Kidney epithelial cell (primary cell): ENCODE measurements at places on chromosomes 3 and 15. TPM values are rescaled to one million over a fixed set of nuclear protein-coding genes. Genes with fewer than 3 reads are reported as not detected.

GRCh38 chr3:37223576-37223975 is 49.2 kb upstream of the LRRFIP2 start:
- no peak for DNase-seq

GRCh38 chr15:39494462-39494861 is 86.4 kb upstream of the THBS1 start:
- DNase-seq, result no peak

DNA sequence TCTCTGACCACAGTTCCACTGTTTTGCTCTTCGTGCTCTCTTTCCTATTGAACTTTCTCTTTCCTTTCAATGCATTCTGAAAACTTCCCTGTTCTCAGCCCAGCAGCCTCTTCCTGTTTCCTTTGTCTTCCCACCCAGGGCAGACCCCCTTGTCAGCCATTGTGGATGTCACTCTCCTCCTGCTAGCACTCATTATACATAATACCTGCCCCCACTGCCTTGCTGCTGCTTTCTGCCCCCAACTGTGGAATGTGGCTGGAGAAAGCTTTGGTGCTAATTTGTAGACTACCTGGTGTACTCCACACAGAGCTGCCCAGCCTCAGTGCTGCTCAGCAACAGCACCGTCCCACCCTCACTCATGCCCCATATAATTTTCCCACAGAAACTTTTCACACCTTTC is 80.2 kb downstream of the CHCHD6 start:
- no peak for DNase-seq

- no peak for DNase-seq
Observed at GRCh38 chr15:92098869-92099268, 245.4 kb downstream of the SLCO3A1 start.

DNA sequence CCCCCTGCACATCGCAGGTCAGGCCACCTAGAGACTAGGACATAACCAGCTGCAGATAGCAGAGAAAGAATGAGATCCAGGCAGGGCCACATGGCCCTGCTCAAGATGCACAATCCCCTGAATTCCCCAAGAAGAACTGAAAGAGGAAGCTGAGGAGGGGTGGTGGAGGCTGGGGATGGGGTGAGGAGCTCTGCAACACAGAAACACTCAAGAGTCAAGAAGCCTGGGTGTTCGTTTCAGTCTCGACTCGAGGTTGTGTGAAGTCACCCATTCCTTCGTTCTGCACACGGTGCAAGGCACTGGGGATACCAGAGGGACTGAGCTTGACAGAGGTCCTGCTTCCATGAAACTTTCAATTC is 62.0 kb downstream of the TLE3 start:
- no peak for DNase-seq

- DNase-seq, result no peak
Observed at GRCh38 chr3:111538681-111539083, 3.3 kb upstream of the CD96 start.

DNA sequence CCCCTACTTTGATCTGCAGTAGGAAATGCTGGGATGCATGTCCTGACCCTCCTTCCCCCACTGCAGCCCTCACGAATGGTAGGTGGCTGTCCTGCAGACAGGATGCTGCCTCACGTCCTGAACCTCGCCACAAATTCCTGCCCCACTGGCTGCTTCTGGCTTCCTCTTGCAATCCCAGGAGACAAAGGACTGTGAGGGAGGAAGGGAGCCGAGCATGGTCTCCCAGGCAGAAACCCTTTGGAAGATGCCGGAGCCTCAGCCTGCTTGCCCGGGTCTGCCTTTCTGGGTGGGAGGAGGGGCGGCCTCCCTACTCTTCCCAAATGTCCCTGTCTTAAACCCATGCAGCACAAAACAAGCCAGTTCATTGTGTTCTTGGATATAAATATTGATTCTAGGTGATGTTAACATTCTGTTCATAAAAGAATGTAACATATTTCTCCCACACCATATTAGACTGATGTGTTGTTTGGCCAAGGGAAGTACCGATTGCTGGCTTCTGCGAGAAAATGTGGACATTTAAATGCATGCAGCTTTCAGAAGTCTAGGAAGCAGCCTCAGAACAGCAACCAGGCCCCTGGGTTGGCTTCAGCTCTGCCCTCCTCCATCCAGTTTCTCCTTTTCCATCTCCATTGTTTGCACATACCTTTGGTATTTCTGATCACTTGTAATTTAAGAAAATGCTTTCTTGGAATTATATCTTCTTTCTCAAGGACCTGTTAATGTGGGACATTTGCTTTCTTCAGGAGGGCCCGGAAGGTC is 75.3 kb downstream of the HMG20A start:
- DNase-seq, result no peak

- no peak for DNase-seq
Observed at GRCh38 chr15:57328479-57328878, 47.8 kb upstream of the CGNL1 start.

GRCh38 chr3:77147836-77148578 is 108.1 kb downstream of the ROBO2 start:
- no peak for DNase-seq

GRCh38 chr3:197736010-197736490 is 654 bp downstream of the RUBCN start:
- DNase-seq, result no peak

GRCh38 chr15:32884146-32884545 is 166.3 kb downstream of the GREM1 start:
- no peak for DNase-seq

GRCh38 chr3:129855832-129856419 is 37.6 kb downstream of the TMCC1 start:
- no peak for DNase-seq

- DNase-seq, result no peak
Observed at GRCh38 chr15:63075015-63075983, 32.8 kb downstream of the TPM1 start.

DNA sequence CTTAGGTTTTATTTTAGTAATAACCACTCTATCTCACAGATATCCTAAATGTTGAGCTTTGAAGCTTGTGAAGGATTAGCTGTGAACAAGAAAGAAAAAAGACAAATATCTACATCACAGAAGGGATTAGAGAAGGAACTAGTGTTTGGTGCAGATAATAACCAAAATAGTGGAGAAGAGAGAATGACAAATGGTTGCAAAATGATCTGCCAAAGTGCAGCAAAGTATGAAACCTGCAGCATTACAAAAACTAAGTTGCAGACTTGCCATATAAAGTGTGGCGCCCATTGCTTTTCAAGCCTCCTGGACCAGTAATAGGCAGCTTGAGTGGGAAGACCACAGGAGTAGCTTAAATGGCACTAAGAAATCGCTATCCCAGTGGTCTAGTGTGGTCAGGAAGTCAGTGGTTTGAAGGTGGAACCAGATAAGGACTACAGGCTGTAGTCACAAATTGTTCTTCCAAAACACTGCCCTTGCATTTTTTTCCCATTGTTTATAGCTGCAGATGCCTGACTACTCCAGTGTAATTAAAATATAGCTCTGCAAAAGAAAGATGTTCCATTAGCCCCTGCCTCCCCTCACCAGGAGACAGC is 20.7 kb downstream of the TPM1 start:
- DNase-seq, result no peak

DNA sequence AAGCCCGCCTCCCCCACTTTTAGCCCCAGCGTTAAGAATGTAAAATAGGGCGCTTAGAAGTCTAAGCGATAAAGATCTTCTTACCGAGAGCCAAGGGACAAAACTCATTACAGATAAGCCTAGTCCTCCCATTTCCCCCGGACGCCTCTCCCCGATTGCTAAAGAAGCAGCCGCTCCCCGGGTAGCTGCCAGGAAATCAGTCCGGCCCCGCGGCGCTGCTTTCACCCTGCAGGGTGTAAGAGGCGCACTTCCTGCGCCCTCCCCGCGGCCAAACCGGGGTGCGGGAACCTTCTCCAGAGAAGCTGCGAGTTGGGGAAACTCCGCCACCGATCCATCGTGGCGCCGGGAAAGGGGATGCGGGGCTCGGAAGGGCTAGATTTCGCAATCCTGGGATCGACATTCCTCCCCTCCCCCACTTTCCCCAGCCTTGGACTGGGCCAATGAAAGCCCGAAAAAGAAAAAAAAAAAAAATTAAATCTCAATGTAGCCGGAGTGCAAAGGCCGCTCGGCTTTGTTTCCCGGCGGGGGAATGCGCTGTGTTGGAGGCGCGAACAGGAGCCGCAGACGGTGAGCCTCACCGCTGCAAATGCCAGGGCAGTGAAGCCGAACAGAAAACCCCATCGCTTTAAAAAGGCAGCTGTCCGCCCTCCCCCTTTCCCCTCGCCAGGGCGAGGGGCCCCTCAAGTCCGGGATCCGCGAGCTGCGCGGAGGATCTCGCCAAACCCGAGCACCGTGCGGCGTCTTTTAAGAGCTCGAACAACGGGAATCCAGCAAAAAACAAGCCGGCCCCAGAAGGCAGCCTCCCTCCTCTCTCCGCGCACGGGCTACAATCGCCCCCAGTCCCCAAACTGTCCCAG is 626 bp upstream of the PTPRG start:
- DNase-seq, result peak; percentile 54

DNA sequence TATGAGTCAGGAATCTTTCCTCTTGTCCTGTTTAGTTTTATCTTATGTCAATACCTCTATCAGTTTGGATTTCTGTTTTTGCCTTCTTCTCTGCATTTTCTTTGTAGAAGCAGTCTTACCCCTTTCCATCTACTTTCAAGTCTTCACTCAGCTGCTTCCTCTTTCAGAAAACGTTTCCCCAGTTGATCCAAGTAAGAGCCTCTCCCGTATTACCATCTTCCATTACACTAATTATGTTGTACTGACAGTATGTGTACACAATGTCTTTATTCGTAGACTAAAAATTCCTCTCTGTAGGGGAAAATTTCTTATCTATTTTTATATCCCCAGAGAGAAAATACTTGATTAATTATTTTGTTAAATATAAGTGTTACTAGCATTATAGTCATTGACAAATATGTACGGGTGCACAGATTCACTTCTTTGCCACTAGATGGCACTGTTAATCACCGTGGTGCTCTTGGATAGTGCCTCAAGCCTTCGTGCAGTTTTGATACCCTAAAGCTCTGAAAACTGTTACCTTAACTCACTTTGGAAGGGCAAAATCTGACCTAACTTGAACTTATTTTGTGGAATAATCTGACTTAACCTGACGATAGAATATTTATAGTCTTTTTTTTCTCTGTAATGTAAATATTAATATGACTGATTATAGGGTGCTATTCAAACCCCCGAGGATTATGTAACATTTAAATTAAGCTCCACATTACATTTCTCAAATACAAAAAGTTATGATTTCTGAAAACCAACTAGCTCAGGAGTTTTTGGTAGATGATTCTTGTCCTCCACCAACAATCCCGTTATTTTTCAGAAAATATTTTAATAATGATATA is 74.2 kb upstream of the POU1F1 start:
- no peak for DNase-seq

- no peak for DNase-seq
Observed at GRCh38 chr3:188041895-188042294, 112.1 kb upstream of the LPP start.

GRCh38 chr3:134250717-134251220 is at the start of gene RYK:
Gene RYK (minus strand): TSS chr3:134250859. CDS start chr3:134250654, 205 bp downstream.
- no peak for DNase-seq

GRCh38 chr3:170424879-170425278 is 6.2 kb downstream of the CLDN11 start:
- no peak for DNase-seq

- DNase-seq, result no peak
Observed at GRCh38 chr3:53763353-53763752, 82.9 kb downstream of the CHDH start.

DNA sequence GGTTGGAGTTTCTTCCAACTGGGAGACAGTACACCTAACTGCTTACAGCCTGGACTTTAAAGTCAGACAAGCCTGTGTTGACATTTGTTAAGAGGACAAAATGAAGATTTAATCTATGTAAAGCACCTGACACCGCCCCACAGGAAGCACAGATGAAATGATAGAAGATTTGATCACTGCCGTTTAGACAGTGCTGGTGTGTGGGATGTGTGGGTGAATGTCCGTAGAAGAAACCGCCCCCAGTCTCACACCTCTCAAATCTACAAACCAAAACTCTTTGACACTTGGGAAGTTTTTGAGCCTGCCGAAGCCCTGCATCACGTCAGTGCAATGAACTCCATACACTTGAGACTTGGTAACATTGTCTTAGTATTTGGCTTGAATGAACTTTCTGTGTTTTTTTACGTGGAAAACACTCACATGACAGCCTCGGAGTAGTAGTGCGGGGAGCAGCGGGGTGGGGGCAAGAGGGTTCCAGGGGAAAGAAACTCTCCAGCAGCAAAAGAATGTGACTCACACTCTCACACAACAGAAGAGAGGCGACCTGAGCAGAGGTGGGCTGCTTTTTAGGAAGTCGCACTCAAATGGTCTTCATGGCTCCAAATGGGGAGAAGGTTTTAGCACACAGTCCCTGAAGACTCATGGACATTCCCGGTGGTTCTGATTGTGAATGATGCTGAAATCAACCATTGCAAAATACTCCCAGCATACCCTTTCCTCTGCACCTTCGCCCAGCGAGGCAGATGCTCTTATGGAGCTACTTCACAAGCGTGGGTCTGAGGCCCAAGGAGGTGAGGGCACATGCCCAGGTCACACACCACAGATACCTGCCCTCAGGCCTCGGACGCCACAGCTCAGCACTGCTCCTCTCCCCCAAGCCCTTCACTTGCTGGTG is 79.2 kb downstream of the SRGAP3 start:
- DNase-seq, result no peak

GRCh38 chr3:71423151-71423906 is 160.2 kb downstream of the FOXP1 start:
- DNase-seq, result no peak

GRCh38 chr3:149234671-149235245 is 13.1 kb upstream of the CP start:
- DNase-seq, result no peak

DNA sequence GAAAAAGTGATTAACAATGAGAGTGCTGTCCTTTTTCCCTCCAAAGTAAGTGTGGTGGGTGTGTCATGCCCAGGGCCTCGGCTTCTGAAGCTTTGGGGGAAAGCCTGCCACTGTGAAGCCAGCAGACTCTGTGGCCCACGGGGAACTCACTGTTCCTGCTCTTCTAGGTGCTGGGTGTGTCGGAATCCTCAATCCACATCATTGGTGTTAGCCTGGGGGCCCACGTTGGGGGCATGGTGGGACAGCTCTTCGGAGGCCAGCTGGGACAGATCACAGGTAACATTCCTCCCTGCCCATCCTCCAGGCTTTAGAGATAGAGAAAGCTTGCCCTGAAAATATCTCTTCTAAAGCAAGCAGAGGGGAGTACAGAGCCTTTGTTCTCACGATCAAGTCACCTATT is 11.6 kb downstream of the PLA1A start:
- no peak for DNase-seq

GRCh38 chr3:59608356-59608755 is 558.5 kb upstream of the CFAP20DC start:
- DNase-seq, result no peak

GRCh38 chr3:98954791-98955604 is 53.5 kb upstream of the DCBLD2 start:
- DNase-seq, result no peak

The SPTBN5 gene
- 0.14 and 0.17 TPM in 2 replicates for total RNA-seq

The GRIP2 gene
- not detected in 2 replicates for total RNA-seq

The PPARG gene
- total RNA-seq, result 14.7 and 16.3 TPM in 2 replicates

The HHATL gene
- not detected in 2 replicates for total RNA-seq

The CHRD gene
- total RNA-seq, result under 0.01 and 1.0 TPM in 2 replicates

The TRIM69 gene
- total RNA-seq, result 9.6 and 12.3 TPM in 2 replicates

The AP4E1 gene
- 11.0 and 11.3 TPM in 2 replicates for total RNA-seq

The CIB1 gene
- 33.6 and 38.1 TPM in 2 replicates for total RNA-seq

The SNX22 gene
- total RNA-seq, result 0.14 and 1.0 TPM in 2 replicates

The SERPINI2 gene
- not detected in 2 replicates for total RNA-seq

The C3orf49 gene
- total RNA-seq, result not detected in 2 replicates

The SCN11A gene
- total RNA-seq, result 0.04 and 0.27 TPM in 2 replicates

The LRRIQ4 gene
- 0.04 and 0.41 TPM in 2 replicates for total RNA-seq

The CISH gene
- 3.8 and 4.8 TPM in 2 replicates for total RNA-seq

The CAMKV gene
- not detected in 2 replicates for total RNA-seq
